Astrocyte of the hippocampus (primary cell): ENCODE measurements at places on chromosomes 7 and 10.
A peak's percentile ranks its signal among the peaks of the same experiment; 100 is the strongest.

GRCh38 chr10:110547139-110547761 is 20.2 kb upstream of the SMC3 start:
- DNase-seq: peak; percentile 69

- DNase-seq: no peak
These were observed 674 bp downstream of the MRPS24 start for GRCh38 chr7:43868681-43869005.

GRCh38 chr7:151838072-151838471 is 38.8 kb downstream of the PRKAG2 start:
- DNase-seq: no peak

DNA sequence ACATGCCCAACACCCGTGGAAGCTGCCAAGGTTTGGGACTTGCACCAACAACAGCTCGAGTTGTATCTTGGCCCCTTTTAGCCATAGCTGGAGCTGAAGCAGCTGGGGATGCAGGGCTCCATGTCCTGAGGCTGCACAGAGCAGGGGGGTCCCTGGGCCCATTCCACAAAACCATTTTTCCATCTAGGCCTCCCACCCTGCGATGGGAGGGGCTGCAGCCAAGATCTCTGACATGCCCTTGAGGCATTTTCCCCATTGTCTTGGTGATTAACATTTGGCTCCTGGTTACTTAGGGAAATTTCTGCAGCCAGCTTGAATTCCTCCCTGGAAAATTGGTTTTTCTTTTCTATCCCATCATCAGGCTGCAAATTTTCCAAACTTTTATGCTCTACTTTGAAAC is 637.8 kb upstream of the VSTM2A start:
- no peak for DNase-seq

DNA sequence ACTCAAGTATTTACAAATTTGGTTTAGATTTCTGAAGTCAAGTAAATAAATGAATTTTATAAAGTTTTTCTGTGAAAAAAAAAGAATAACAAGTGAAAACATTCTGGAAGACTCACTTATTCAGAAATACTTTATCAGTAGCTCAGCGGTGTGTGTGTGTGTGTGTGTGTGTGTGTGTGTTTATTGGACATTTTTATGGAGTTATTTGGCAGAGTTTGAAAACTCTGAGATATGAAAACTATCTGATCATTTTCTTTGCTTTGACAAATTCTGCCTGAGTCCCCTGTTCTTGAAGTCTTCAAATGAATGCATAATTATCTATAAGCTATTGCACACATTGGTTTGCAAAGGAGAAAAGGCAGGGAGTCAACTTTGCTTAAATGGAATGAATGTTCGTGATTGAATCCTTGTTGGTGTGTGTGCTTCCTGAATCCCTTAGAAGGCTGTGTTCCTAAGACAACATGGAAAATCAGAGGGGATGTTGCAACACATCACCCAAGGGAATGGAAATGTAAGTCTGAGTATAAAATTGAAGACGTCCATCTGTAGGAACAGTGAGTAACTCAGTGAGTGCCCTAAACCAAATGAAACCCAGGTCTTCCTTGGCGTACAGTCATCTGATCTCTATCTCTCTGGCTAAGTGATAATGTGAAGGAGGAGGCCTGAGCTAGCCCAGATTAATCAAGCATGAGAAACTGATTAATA is 160.9 kb downstream of the REEP3 start:
- DNase-seq: peak; percentile 10

- no peak for DNase-seq
These were observed 17.7 kb upstream of the PDCD4 start for GRCh38 chr10:110853921-110854605.

DNA sequence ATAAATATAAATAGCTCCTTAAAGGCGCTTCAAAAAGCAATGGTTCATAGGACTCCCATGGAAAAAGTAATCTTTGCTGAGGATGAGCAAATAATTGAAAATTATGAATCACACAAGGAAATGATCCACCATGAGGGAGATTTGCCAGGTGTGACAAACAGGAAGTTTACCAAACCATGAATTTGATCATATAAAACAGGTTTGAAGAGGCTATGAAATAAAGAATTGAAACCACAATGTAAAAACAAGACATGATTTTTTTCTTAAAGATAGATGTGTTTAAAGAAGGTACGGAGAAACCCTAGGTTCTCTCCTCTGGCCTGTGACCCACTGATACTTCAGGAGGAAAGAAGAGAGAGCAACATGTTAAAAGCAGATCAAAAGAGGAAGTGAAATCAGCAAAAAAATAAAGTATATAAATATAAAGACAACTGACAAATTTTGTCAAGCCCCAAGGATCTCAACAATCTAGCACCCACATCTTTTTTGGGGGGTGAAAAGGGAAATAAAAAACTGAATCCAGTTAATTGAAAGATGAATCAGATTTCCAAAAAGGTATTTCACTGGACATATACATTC is 111.3 kb upstream of the ASAH2 start:
- no peak for DNase-seq

DNA sequence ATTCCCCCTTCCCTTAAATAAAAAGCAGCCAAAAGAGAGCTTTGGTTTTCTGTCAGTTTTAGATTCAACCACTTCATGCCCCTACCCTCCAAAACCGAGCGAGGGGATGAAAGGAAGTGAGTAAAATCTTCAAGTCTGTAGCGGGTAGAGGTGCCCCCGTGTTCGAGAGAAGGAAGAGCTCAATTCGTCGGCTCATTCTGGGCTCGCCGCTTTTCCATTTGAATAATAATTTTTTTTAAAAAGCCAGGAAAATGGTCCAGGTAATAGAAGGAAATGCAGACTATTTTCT is 436.2 kb upstream of the GALNT17 start:
- peak; percentile 43 for DNase-seq

DNA sequence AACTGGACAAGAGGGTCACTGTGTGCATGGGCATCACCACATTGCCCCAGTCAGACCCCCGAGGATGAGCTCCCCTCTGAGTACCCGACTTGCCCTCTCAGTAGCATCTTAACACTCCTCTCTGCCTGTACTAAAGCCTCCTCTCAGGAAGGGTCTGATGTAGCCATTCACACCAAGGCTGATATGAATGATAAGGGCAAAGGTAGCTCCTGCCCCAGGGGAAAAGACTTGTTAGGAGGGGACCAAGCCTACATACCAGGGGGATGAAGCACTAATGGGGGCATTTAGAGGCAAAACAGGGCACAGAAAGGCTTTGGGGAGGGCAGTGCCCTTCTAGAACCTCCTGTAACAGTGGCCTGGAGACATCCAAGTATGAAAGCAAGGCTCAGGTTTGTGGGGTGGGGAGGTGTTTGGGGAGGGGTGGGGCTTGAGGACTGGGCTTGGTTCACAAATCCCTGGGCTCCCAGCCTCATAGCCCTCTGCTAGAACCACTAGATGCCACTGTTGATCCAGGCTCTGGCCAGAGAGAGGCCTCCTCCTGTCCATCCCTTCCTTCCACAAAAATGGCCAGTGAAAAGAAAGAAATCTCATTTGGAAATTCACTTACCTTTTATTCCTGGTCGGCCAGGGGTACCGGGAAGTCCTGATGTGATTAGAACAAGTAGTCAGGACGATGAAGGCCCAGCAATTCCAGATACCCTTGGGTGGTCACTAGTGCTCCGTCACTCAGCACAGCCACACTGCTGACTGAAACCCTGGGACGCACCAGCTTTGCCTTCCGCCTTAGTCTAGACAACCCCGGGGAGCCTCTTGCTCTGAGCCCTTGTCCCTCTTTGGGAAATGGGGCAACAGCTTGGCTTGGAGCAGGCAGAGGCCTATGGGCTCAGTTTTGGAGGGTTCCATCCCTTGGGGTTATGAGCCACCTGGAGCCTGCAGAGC is 40.3 kb downstream of the COL17A1 start:
- DNase-seq: peak; percentile 86

GRCh38 chr7:102992938-102993717 is 80.3 kb downstream of the LRRC17 start:
- peak; percentile 88 for DNase-seq
